HCEC 1CT (cell line): ENCODE measurements at places on chromosomes 16 and 17.

- no peak for DNase-seq
Measured at GRCh38 chr17:77882481-77883212, 75.9 kb upstream of the TNRC6C start.

- no peak for DNase-seq
Measured at GRCh38 chr17:7922269-7922844, 6.3 kb upstream of the RNF227 start.

DNA sequence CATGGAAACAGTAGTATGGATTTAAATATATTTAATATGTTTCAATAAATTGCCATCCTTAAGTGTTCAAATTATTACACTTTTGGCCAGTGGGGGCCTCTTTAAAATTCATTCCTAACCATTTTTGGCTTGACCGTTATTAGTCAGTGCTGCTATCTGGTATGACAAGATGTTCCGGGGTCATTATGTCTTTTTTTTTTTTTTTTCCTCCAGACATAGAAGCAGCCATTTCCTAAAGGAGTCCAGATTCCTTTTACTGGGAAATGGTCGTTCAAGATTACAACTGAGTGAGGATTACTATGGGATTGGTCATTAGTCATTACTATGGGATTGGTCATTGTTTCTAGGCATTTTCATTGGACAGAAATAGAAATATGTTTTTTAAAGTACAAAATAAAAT lies 53.4 kb downstream of the NF1 start:
- DNase-seq = no peak

DNA sequence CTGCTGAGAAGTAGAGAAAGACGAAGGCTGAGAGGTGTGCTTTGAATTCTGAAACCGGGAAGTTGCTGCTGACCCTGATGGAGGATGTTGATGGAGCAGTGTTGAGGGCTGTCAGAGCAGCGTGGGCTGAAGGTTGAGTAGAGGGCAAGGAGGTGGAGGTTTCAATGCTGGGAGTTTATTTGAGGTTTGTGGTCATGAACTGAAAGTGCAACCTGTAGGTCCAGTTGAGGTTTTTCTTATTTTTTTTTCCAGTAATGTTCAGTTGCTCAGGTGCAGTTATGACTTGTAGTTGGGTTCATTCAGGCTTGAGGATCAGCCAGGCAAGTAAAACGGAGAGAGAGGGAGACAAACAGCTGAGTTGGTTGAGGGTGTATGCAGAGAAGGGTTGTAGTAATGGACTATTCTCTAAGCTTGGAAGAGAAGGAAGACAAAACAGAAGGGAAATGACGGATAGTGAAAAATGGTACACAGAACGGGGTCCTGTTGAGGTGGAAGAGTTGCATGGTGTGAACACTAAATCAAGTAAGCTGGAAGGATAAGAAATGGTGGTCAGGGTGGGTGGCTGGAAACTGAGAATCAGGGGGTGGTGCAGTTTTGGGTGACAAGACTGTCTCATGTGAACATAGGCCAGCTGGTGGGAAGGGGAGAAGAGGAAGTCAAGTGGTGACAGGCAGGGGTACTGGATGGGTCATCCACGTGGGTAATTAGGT lies 8.7 kb upstream of the UBE2G1 start:
- no peak for DNase-seq

- DNase-seq = peak; percentile 52
Measured at GRCh38 chr16:69761983-69762813, at the start of gene WWP2. Gene WWP2 (plus strand): TSS chr16:69762332. CDS start chr16:69787011, 24,679 bp downstream.

DNA sequence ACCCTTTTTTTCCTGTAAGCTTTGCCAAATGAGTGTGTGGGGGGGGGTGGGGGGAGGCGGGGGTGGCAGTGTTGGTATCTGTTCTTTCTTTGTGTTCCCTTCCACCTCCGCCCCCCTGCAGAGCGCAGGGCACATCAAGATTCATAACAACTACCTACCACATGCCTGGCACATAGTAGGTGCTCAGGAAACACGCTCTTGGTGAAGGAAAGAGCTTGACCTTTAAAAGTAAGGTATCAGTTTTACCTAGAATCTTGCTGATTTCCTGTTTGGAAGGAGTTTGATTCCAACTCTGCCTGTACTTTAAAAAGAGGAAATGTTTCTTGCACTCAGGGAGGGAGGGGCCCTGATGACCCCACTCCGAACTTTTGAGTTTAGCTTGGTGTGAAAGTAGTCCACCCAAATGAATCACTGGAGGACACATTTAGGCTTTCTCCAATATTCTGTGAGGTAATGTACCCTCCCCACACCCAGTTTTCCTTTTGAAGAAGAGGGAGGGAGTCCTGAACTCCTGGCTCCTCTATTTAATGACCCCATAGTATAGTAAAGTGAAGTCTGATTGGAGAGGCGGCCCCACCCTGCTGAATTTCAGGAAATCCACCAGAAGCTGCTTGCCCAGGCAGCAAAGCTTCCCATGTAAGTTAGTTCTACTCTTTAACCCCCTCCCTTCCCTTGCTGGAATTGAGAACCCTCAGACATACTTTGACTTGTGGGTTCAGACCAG lies 560 bp upstream of the FAM20A start:
- DNase-seq = no peak

GRCh38 chr17:77164483-77165091 lies 23.8 kb downstream of the SEC14L1 start:
- no peak for DNase-seq

DNA sequence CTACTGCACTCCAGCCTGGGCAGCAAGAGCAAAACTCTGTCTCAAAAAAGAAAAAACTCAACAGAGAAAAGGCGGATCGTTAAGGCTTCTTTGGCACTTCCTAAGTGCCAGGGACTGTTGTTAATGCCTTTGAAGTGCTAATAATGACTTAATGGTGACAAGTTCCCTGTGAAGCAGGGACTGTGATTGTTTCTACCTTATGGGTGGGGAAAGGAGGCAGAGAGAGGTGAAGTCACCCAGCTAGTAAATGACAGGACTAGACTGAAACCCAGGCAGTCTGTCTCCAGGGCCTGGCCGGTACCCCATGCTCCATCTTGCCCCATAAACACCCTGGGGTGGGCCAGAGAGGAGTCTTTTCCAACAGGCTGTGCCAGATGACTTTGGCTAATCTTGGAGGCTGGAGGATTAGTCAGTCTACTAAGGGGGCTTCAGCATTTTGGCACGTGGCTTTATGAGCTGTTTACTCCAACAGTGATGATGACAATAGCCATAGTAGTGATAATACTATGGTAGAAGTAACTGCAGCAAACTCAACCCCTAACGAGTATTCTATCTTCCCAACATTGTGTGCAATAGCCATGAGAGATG lies 26.9 kb downstream of the ABCC1 start:
- no peak for DNase-seq

- no peak for DNase-seq
Measured at GRCh38 chr17:68861602-68862001, 93.6 kb downstream of the ABCA8 start.

- DNase-seq = no peak
Measured at GRCh38 chr16:86966777-86967176, 350.4 kb downstream of the C16orf95 start.

GRCh38 chr17:42270596-42270995 lies 5.6 kb downstream of the STAT5B start:
- no peak for DNase-seq

- no peak for DNase-seq
Measured at GRCh38 chr17:77445760-77446532, 305.2 kb downstream of the SEC14L1 start.

DNA sequence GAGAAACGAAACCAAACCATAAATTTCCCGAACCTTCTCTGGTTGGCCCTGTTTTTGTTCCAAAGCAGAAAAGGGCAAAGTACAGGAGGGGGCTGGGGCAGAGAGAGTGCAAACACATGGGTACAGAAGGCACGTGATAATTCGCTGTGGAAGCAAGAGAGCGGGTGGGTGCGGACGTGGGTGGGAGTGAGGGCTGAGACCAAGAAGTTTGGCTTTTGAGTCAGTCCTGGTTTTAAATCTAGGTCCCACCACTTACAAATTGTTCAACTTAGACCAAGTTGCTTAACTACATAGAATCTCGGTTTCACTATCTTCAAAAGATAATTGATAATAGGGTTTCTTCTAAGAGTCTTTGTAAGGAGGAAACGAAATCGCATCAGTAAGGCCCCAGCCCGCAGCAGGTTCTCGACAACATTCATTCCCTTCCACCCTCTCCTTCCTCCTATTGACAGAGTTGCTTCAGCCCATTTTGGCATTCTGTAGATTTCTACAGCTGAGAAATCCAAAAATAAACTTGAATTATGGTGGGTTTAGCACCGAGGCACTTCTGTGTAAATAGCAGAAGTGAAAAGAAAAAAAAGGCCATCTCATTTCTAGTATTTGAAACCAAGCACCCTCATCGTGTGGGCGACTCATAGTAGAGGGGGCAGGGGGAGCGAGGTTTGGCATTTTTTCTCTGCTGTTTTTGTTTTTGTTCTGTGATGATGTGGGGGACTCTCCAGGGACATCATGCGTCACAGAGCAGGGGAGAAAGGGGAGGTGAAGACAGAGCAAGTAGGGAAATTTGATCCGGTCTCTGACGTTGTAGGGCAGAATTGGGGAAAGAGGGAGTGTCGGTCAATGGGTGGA lies 33.6 kb upstream of the CCR7 start:
- DNase-seq = no peak

DNA sequence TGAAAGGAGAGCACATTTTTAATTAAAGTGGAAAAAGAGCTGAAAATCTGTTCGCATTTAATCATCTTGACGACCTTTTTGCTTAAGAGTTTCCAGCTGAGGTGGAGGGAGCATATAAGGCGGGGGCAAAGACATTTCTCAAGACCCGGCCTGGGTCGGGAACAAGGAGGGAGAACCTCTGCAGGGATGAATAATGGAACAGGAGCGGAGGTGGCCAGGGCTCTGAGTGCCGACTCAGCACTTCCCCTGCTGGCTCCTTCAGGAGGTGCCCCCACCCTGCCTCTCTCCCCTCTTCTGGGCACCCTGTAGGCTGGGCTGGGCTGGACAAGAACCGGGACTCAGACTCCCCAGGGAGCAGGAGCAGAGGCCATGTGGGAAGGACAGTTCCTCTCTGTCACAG lies 7.9 kb upstream of the NGFR start:
- no peak for DNase-seq

DNA sequence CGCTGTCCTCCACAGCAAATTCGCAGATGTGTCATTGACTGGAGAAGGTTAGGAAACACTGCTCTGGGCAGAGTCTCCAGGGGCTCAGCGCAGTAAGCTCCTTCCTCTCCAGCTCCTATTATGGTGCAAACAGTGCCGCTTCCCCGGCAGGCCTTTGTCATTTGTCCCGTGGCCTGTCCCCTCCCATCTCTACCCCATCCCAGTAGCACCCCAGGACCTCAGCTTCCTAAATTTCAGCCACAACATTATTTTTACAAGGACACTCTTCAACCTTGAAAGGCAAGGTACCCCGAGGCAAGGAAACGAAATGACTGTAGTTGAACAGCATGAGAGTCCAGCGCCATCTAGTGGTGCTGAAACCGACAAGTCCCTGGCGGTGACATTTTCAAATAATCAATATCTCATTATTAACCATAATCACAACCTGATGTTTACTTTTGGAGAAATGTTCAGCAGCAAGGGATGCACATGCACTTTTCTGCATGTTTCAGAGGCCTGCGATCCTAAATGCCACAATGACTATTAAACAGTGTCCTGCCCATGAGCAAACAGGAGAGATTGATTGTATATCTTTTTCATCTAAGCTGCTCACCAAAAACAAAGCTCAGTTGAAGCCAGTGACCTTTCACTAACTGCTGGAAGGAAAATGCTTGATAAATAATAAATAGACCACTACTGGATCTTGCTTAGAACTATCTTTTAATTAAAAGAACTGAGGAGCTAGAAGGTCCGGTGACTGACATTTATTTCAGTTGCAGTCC lies 16.5 kb downstream of the MRPS23 start:
- peak; percentile 43 for DNase-seq

GRCh38 chr17:65228734-65229620 lies 91.8 kb downstream of the RGS9 start:
- no peak for DNase-seq

DNA sequence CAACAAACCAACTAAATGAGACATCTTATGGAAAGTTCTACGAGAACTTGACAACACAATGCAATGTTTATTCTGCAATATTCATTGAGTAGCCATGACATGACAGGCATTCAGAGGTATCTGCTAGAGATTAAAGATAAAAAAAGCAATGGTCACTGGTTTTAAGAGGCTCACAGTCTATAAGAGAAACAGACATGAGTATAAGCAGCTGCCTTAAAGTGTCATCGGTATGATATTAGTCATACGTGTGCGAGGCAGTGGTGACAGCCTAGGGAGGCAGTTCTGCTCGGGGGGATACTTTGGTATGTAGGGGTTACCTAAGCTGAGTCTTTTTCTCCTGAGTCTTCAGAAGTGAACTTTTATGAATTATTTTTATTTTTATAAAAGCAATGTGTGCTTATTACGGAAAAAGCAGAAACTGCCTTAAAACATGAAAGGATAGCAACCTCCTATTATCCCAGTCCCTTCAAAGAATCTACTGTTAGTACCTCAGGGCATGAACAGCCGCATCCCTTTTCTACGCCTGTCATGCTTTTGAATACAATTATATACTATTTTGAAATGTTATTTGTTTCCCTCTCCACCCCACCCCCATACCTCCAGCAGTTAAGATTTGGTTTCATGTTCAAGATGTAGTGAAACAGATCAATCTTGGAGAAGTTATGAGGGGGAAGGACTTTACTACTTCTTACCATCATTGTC lies 7.7 kb downstream of the ST6GALNAC1 start:
- peak; percentile 38 for DNase-seq

- no peak for DNase-seq
Measured at GRCh38 chr17:40309031-40309948, at the start of gene RARA. Gene RARA (plus strand): TSS chr17:40309180. CDS start chr17:40331219, 22,039 bp downstream.

DNA sequence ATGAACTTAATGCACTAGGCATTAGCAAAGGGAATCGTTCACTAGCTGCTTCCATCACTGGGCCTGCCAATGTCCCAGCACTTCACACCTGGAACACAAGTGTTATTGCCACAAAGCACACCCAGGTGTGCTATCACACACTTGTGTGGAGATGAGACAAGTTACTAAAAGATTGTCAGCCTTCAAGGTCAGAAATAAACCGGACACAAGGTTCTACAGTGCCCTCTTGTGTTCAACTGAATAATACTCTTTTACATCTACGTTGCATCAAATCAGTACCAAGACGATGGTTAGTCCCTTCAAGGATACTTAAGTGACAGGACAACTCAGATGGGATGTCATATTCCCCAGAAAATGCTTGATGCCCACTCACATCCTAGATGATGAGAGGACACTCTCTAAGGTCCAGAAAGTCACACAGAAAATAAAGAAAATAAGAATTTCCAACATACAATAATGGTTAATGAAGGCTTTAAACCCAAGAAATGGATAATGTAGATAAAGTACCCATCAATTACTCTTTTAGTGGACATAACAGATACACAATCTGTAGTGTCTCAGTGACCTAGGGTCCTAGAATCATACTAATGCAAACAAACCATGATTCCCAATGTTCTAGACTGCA lies 16.4 kb upstream of the GLG1 start:
- DNase-seq = peak; percentile 32
